ENCODE measurements at places on chromosomes 5 and 9.

DNA sequence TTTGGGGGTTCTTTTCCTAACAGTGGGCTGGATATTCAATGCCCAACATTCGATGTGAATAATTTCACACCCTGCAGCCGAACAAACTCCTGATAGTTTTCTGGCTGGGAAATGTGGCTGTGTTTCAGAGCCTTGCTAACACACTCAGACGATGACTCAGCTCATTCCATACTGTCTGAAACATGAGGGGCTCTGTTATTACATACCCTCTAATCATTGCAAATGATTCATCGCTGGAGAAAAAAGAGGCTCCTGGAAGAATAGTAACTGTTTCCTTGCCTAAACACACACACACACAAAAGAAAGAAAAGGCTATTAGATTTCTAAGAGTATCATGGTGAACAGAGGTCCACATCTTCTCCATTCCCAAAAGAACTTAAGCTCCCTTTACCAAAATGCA is 75.8 kb downstream of the OXCT1 start:
- no peak for DNase-seq

DNA sequence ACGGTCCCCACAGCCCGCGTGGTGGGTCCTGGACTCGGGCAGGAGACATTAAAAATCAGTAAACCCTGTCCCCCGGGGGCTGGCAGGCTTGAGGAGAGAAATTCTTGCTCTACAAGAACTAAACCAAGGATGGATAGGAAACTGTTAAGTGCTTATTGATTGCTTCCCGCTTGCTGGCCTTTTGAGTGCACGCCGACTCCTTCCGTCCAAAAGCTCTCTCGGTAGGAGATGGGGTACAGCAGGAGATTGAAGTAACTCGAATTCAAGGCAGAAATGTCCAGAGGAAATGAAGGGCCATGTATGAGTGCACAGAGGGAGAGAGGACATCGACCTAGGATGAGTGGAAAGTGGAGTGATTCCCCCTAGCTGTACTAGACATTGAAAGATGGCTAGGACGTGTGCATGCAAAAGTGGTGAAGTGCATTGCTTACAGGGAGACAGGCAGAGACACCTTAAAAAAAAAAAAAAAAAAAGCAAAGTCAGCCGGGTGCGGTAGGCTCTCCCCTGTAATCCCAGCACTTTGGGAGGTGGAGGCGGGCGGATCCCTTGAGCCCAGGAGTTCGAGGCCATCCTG is 923 bp downstream of the RECK start:
- no peak for DNase-seq

DNA sequence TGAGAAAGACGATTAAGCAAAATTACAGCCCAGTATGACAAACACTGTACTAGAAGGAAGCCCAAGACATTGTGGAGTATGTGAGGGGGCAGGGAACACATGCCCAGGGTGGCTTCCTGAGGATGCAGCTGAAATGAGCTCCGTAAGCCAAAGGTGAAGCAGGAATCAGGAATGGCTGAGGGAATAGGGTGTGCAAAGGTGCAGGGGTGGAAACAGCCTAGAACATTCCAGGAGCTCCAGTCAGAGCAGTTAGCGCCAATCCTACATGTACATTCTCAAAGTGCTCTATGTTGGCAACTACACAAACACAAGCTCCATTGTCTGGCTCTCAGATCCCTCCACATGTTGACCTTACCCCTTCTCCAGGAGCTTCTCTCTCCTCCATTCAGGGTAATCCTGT is 257.9 kb downstream of the MAN2A1 start:
- DNase-seq = no peak

DNA sequence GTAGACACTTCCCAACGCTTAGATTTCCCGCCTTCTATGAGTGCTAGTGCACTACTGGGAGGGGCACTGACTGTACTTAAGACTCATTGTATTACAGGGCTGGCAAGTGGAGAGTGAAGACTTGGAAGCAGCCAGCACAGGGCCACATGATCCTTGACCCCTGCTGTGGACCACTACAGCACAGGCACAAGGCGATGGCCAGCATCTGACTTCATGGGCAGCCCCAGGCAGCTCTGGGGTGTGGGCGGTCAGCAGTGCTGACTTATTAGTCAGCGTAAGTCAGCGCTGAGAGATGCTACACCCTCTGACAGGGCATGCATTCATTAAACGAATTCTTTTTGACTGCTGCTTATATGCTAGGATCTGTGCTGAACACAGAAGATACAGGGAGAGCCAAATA is 9.3 kb downstream of the SLC46A2 start:
- DNase-seq = no peak

GRCh38 chr9:137645211-137645610 is 26.4 kb downstream of the EHMT1 start:
- no peak for DNase-seq

DNA sequence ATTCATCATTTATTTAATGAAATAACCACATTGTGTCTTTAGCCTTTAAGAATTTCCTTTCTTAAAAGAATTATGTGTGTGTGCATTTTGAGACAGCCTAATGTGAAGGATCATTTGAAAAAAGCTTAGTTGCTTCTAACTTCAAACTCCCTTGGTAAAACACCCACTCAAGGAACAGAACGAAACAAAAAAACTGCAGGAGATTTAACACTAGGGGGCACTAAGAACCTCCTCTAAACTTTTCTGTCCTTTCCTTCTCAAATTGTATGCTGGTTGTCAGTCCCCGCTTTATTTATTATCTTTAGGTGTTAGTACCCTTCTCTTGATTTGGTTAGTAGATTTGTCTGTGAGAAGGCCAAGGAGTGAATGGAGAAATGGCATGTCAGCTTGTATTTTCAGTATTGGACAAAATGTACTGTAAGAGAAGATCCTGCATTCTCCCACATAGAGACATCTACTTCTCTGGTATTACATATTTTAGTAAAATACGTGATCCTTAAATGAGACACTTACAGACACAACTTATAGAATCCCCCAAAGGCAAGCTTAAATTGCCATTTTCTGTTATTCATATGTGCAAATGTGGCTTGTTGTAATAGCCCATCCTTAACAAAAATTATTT is 229.7 kb downstream of the MRPS30 start:
- DNase-seq = no peak

DNA sequence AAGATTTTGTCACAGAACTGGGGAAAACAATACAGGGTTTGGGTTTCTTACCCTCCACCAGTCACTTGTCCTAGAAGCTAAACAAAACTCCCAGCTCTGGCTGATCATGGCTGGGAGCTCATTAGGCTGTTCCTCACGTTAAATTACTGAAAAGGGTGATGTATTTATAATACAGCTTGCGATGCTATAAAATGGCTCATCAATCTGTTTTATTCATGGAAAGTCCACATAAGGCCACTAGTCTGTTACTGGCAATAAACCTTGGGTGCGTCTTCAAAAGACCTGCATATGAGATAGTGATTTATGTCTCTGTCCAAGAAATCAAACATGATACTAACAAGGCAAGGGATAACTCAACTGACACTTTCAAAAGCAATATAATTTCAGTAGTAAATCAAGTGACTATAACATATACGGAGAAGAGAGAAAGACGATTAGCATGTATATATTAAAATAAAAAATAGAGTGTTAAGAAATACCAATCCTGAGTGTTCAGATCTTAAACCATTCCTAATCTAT is 219.0 kb downstream of the BNC2 start:
- DNase-seq = no peak

- DNase-seq = no peak
These were observed 4.6 kb downstream of the BASP1 start for GRCh38 chr5:17221843-17222636.

GRCh38 chr5:80998590-80998979 is 38.4 kb downstream of the RASGRF2 start:
- no peak for DNase-seq

DNA sequence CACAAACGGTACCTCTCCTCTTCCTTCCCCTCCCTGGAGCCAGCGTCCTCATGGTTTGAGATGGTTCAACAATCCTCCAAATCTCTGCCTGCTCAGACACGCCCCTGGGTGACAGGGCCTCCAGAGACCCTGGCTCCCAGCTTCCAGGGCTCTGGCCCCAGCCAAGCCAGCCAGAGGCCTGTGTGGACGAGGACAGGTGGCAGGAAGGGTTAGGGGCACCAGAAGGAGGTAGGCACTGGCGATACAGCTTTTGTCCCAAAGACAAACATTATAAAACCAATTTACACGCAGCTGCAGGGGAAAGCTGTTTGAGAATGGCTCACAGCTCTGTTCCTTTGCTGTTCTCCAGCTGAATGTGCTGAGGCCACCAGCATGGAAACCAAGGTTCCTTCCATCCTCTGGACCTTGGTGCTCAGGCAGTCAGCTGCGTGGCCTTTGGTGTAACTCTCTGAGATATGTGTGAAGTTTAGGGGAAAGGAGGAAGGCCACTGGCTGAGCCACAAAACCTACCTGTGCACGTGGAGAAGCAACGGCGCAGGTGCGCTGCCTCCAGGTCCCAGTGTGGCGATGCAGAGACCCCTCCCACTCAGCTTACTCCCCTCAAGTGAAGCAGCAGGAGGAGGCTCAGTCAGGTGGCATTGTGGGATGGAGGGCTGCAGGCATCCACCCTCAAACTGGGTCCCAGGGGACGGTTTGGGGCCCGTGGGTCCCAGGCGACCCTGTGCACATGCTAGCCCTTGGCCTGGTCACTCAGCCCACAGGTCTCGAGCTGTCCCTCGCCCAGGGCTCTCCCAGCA is 4.3 kb upstream of the QRFP start:
- DNase-seq = no peak

GRCh38 chr5:106521701-106522100 is 1149.0 kb downstream of the EFNA5 start:
- no peak for DNase-seq

GRCh38 chr5:137273511-137273910 is 225.6 kb downstream of the SPOCK1 start:
- DNase-seq = no peak

DNA sequence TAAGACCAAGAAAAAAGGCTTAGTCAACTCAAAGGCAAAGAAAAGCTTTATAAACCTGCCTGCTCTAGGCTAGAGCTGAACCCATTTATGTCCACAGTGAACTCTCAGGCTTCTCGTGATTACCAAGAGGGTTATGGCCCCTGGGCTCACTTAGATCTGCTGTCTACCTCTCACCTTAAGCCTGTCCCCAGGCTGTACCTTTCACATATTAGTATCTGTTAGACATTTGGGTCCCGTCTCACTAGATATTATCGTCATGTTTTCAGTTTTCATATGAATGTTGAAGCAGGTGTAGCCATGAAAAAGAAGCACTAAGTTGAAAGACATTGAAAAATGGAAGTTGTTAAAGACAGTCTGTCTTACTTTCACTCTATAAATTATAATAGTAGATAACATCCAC is 75.2 kb upstream of the COX7C start:
- no peak for DNase-seq

- no peak for DNase-seq
These were observed 91.9 kb downstream of the FEM1C start for GRCh38 chr5:115452536-115453235.

DNA sequence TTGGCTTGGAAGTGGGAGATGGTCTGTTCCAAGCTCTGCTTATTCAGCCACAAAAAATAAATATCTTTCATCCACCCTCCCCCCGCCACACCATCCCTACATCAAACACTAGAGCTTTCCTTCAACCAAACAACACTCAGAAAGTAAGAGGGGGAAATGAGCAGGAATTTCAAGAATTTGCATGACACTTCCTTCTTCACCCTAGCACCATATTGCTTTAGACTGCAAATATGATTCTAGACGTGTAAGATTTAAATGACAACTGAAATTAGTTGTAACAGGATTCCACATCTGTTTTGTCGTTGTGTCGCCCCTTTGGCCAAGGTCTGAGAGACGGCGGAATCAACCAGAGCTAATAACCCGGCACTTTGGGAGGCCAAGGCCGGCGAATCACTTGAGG is 88.5 kb downstream of the NDFIP1 start:
- DNase-seq = no peak

- DNase-seq = no peak
These were observed 1.7 kb upstream of the ABL1 start for GRCh38 chr9:130833031-130833990.

DNA sequence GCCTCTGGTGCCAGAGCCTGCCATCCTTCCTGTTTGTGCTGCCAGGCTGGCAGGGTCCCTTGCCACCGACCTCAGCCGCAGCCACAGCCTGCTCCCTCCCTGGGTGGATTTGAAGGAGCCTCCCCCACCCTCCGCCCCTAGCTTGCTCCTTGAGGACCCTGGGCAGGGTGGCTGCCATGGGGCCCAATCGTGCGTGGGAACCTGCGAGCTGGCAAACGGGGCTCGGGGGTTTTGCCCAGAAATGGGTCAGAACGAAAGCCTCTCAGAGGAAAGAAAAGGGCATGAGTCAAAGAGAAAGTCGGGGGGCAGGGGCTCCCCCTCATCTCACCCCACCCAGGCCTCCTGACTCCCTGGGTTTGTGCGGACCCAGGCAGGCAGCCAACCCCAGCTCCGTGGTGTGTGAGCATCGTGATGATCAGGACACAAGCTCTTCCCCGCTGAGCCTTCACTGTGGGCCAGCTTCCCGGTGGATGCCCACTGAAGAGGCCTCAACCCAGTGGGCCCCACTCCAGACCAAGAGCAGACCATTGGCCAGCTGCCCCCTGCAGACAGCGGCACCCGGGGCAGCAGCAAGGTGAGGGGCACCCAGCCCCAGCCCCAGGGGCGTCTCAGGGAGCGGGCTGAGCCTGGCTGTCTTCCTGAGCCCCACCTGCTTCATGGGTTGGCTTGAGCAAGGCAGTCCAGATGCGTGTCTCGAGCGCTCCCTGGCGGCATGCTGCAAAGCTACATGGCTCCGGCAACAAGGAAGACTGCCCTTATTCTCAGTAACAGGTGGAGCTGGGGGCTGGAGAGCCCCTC is 3.0 kb upstream of the FUT7 start:
- DNase-seq = peak; percentile 79

DNA sequence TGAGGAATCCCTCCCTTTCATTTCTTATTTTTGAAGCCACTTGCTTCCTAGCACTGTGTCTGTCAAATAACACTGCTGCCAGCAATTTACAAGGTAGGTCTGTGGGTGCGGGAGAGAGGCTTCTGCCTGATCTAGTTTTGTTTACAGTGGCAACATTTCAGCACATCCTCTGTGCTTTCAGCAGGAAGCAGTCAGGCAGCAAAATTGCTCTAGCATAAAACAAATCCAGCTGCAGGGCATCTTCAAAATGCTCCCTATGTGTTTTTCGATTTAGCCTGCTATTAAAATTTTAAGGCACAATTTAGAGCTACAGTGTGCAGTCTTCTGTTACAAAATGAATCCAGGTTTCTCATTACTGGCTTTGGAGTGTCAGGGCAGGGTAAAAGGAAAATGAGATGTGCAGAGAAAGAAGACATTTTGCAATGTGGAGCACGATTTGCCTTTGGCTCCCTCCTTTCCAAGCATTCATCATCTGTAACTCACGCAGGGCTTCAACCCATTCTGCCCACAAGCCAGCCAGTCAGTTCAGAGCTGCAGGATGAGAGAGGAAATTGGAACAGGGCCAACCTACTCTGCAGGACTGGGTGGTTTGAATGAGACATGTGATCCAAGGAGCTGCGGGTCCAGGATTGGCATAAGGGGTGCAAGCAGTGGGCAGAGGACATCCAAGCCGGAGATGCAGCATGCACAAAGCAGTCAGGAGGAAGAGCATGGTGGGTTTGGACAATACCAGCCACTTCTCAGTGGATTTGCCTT is 143.4 kb upstream of the APC start:
- DNase-seq = no peak

DNA sequence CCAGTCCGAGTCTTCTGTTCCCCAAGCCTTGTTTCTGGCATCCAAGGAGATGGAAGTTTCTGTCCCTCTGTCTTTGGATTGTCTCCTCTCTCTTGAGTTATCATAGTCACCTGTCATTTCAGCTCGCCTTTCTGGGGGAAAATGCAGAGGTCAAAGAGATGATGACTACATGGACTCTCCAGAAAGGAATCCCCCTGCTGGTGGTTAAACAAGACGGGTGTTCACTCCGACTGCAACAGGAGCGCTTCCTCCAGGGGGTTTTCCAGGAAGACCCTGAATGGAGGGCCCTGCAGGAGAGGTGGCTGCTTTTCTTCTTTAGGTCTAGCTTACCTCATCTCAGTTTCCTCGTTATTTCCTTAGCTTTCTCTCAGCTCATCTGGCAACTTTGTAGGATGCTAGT is 25.1 kb downstream of the ERAP2 start:
- DNase-seq = no peak
